AG04449 (cell line): ENCODE measurements at places on chromosomes 16 and 17.

DNA sequence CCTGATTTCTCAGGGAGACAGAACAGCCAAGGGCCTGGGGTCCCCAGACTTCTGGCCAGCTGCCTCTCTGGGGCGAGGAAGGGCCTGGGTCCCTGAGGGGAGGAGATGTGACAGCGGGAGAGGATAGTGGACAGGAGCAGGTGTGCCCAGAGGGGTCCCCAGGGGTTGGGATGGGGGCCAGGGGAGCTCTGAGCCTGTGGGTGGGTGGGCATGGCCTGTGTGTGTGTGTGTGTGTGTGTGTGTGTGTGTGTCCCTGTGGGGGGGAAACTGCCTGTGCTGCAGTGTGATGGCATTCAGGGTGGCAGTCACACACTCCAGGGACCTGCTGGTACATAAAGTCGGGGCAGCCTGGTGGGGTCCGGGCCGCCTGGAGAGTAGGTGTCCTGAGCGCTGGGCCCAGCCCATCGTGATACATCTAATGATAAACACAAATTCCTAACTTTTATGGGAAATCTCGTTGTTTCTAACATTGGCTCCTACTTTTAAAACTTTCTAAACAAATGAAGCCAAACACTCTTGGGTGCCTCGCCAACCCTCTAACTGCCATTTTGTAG is 1.4 kb downstream of the ITGB4 start:
- no peak for DNase-seq

DNA sequence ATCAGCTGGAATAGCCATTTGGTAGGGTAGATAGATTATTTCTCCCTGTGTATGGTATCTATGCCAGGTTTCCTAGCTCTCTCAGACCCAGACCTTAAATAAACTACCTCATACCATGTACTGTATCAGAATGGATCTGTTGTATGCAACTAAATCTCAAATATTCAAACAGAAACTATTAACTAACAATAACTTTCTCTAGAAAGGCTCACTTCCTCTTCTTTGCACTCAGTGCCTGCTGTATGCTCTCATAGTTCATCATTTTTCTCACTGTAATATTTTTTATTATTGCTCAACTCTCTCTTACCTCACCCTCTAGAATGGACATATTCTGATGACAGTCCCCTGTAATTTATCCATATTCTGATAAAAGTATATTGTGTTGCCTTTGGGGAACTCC is 182.4 kb downstream of the TOX3 start:
- DNase-seq, result no peak

DNA sequence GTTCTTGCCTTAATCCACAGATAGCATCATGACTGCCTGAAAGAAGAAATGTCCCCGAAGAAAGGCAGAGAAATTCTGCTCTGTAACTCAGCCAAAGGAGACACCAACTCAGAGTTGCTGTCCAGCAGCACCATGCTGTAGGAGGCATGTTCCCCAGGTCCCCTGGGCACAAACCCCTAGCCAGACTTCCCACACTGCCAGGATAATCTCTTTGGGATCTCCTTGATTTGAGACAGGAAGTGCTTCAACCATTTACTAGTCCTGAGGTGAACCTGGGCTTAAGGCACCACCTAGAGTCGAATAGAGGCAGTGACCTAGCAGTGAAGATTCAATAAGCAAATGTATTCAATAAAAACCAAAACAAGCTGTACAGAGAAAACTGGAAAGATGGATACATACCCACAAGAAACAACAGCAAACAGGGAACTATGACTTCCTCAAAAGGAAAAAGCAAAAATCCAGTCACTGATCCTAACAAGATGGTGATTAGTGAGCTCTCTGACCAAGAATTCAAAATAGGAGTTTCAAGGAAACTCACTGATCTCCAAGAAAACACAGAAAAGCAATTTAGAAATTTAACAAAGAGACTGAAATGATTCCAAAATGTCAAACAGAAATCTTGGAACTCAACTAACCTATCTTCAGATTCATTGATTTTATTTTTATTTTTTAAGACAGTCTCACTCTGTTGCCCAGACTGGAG is 5.7 kb downstream of the OR4D2 start:
- no peak for DNase-seq

- DNase-seq, result no peak
Observed at GRCh38 chr17:73924114-73924908, 279.2 kb upstream of the RPL38 start.

DNA sequence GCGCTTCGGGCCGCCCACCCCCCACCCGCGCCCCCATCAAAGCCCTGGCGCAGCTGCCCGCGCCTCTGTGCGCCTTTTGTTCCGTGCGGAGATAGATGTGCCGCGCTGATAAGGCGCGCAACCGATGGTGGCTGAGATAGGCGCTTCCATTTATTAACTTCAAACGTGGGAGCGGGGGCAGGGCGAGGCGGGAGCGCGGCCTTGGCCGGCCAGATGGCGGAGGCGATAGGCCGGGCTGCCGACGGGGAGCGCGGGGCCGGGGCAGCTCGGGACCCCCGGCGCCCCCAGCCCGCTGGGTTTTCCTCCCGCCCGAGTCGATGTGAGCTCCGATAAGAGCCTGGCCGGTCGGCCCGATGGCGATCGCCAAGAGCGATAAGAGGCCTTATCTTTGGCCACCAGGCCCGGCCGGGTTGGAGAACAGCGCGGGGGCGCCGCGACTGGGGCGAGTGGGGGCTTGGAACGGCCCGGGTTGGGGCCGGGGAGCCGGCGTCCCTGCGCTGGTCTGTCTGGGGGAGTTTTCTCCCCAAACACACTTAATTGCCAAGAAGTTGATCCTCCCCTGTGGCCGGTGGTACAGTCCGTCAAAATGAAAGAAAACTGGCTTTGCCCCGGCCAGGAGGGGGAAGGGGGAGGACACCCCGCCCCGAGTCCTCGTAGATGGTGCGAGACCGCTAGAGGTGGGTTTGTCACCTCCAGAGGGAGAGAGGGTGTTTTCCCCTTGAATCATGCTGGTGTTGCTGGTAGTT is 2.7 kb downstream of the ZFPM1 start:
- no peak for DNase-seq

DNA sequence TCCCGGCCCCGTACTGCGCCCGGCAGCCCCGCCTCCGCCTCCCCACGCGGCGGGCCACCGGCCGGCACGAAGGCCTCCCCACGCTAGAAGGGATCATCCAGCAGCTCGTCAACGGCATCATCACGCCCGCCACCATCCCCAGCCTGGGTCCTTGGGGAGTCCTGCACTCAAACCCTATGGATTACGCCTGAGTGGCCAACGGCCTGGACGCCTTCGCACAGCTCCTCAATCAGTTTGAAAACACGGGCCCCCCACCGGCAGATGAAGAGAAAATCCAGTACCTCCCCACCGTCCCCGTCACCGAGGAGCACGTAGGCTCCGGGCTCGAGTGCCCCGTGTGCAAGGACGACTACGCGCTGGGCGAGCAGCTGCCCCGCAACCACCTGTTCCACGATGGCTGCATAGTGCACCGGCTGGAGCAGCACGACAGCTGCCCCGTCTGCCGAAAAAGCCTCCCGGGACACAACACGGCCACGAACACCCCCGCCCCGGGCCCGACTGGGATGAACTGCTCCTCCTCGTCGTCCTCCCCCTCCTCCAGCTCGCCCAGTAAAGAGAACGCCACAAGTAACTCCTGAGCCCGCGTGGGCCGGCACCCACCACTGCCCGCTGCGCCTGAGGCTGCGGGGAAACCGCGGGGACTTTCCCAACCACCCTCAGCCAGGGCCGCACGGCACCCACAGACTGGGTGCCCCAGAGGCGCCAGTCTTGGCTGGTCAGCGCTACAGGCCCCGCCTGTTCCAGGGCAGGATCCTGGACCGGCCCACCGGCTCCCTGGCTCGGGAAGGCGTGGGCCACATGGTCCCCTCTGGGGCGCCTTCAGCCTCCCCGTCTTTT is 39.0 kb upstream of the AKAP1 start:
- DNase-seq, result no peak

DNA sequence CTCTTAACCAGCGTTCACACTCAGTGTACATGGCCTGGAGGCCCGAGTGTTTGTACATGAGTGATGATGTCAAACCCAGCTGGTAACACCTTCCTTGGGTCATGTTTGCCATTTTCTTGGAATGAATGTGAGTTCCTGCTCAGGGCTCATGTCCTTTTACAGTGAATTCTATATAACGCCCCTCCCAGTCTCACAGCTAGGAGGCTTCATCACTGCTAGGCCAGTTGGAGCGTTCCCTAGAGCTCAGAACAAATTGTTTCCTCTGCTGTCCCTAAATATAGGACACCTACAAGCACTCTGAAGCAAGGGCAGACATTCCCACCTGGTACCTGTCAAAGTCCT is 5.5 kb downstream of the TIMM22 start:
- no peak for DNase-seq

GRCh38 chr17:45828582-45829133 is 16.0 kb upstream of the SPPL2C start:
- DNase-seq, result no peak

- DNase-seq, result no peak
Observed at GRCh38 chr16:1075546-1075945, 3.0 kb downstream of the SSTR5 start.

GRCh38 chr16:24015923-24016322 is 180.1 kb downstream of the PRKCB start:
- DNase-seq, result no peak

- no peak for DNase-seq
Observed at GRCh38 chr17:17751489-17752088, 70.3 kb downstream of the RAI1 start.

GRCh38 chr16:31754998-31755615 is 118.5 kb upstream of the ZNF267 start:
- no peak for DNase-seq

DNA sequence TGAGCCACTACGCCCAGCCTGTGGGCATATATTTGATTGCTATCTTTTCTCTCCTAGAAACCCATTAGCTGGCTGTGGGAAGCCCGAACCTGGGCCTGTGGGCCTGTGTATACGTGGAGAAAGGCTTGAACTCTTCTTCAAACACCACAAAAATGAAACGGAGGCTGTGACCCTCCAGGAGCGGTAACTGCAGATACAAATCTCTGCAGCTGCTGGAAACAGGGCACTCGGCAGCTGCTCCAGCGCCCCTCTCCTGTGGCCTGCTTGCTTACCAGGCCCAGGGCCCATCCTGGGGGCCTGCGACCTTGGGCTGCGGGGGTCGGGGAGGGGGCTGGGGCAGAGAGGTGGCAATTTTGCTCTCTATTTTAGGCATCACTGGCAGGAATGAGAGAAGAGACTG is 28.0 kb upstream of the MTSS2 start:
- no peak for DNase-seq

GRCh38 chr17:12627781-12628451 is 37.8 kb upstream of the MYOCD start:
- no peak for DNase-seq

GRCh38 chr17:10628756-10629155 is 28.4 kb downstream of the MYH3 start:
- DNase-seq, result no peak

- DNase-seq, result peak; percentile 55
Observed at GRCh38 chr16:89410794-89411309, 79.5 kb downstream of the ANKRD11 start.

- DNase-seq, result no peak
Observed at GRCh38 chr17:31417051-31417792, 25.7 kb downstream of the RAB11FIP4 start.

DNA sequence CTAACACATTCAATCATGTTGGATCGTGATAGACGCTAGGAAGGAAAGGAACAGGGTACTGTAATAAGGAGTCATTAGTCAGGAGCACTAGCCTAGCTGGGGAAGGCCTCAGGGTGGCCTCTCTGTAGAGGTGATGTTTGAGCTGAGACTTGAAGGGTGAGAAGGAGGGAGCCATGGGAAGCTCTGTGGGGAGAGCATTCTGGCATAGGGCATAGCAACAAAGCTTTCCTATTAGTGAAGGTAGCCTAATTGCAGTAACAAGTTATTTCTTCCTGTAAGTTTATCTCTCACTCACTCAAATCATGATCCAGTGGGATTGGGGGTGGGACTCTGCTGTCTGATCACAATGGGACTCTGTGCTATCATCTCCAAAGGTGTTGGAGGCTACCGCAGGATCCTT is 16.1 kb downstream of the PLCG2 start:
- DNase-seq, result no peak

DNA sequence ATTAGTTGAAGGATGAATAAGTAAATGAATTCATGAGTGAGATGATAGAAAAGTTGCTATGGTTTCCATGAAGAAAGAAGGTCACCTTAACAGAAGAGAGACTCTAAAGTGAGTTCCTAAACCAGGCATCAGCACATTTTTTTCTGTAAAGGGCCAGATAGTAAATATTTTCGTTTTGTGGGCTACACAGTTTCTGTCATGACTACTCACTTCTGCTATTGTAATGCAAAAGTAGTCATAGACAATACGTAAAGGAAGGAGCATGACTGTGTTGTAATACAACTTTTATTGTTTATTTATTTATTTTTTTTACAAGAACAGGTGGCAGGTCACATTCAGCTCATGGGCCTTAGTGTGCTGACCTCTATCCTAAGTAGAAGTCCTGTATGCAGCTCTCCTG is 426.1 kb upstream of the DYNLRB2 start:
- no peak for DNase-seq

DNA sequence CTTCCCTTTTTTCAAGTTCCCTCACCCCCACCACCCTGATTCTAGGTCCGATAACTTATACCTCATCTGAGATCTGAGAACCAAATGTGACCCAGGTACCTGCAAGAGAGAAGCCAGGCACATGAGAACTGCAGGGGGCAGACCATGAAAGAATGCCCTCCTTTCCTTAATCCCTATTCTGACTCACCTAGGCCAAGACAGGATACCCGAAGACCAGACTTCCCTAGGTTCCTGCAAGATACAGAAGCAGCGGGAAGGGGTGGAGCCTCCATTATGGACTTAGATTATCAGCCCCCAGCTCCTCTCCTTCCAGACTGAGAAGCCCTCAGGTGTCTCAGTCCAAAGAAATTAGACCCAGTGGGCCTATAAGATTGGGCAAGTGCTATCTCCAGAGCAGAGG is 2.1 kb downstream of the KCNAB3 start:
- DNase-seq, result no peak

DNA sequence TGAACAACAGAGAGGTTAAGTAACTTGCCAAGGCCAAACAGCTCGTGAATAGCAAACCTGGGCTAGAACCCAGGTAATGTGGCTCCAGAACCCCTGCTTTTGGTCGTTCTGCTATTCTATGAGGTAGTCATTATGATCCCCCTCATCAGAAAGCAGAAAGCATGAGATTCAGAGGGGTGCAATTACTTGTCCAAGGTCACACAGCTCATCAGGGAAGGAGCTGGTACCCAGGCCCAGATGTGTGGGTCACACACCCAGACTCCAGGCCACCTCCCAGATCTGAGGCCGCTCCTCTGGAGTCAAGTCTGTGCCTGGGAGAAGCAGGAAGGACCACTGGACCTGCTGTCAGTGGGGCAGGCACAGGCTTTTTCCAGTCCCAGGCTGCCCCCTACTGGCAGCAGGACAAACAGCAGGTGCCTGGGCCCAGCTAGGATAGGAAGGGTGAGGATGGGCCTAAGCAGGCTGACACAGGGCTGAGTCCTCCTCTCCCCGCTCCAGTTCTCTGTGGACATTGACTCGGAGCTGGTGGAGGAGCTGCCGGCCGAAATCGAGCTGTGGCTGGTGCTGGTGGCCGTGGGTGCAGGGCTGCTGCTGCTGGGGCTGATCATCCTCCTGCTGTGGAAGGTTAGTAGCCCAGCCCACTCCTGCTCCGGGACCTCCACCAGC is 7.8 kb upstream of the PDK2 start:
- DNase-seq, result no peak

- no peak for DNase-seq
Observed at GRCh38 chr17:19343671-19344151, 18.8 kb downstream of the B9D1 start.
